ENCODE measurements at places on chromosomes 13 and 19. TPM values are rescaled to one million over a fixed set of nuclear protein-coding genes. Genes with fewer than 3 reads are reported as not detected.

DNA sequence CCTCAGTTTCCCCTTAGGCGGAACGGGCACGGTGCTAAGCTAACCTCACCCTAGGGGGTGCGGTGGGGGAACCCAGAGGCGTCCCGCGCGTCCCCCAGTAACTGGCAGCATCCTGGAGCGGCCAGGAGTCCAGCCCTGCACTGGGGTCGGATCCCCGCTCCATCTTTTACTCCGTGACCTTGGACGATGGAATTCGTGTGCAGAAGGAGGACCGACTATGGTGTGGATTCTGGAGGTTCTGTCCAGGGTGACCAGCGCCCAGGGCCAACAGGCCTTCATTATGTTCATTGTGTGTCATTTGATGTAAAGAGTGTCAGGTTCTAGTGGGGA is 630 bp downstream of the SPPL2B start:
- no peak for DNase-seq

IGFL1 gene
- total RNA-seq, result not detected

GRCh38 chr19:19276851-19277250 is 3.8 kb upstream of the TM6SF2 start:
- no peak for DNase-seq

ZNF229 gene
- 12.6 TPM for total RNA-seq

- no peak for DNase-seq
Observed at GRCh38 chr13:31377946-31378345, 178.2 kb downstream of the B3GLCT start.

- no peak for DNase-seq
Observed at GRCh38 chr13:98405107-98405571, 171.8 kb downstream of the STK24 start.

DNA sequence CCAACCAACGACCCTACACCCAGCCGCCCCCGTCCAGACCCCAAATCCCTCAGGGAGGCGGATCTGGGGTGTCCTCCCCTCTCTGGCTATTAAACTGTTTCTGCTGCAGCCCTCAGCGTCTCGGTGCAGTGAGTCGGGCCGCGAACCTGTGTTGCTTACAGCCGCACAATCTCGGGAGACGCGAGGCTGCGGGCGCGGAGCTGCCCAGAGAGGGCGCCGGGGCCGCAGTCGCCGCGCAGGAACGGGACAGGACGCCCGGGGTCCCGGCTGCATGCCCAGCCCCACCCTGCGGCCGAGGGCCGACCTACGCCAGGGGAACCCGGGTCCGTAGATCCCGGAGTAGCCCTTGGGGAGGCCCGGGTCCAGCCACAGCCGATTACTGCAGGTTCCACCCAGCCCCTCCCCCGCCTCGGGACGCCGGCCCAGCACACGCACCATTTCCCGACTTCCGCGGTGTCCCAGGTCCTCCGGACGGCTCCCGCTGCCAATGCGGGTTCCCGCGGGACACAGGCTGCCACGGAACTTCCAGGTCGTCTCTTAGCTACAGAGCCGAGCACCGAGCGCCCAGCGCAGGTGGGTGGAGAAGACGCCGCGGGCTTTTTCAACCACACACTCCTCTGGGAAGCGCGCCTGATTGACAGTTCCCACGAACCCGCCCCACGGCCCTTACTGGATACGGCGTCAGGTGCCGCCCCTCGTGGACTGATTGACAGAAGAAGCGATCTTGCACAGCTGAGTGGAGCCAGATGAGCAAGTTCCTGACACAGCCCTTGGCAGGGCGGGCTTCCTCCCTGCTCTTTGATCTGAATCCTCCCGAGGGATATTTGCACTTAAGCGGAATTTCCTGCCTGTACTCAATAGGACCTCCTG is at the start of gene ZNF799:
TSS of gene ZNF799 (minus strand) at position 639 of the 870 bp plus-strand sequence. CDS start at position 438, 201 bp downstream.
- DNase-seq, result peak; percentile 96

- no peak for DNase-seq
Observed at GRCh38 chr13:66958611-66959010, 271.5 kb downstream of the PCDH9 start.

GRCh38 chr13:90402613-90403012 is 944.9 kb upstream of the MIR17HG start:
- DNase-seq, result no peak

GRCh38 chr19:41426116-41426841 is 895 bp downstream of the B3GNT8 start:
- no peak for DNase-seq

DNA sequence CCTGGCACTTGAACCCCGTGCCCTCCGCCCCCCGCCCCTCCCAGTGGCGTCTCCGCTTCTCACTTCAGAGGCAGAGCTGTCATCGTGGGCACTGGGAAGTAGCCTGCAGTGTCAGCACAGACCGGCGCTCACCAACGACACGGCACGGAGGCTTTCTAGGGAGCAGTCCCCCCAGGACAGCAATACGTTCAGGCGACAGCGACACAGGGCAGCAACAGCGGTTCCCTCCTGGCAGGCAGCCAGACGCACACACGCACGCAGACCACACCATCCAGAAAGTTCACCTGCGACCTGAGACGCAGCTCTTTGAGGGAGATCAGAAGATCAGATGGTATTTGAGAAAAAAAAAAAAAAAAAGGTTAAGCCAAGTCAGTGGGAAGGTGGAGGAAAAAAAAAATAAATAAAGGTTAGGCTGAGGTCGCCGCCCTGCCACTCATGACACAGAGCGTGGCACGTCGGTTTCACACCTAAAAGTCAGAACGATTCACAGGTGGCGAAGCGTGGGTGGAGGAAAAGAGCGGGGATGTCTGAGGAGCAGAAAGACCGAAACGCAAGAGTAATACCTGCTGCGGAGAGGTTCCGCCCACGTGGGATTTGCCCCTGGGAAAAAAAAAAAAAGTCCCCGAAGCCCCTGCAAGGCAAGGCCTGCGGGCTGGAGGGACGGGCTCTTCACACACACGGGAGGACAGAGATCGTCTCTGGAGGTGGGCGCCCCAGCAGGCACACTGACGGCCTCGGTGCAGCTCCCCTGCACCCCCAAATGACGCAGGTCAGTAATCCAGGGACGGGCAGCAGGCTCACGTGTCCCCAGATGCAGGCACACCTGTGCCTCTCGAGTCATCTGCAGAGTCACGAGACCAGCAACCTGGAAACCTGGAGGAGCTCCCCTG is 94.5 kb downstream of the GNG7 start:
- no peak for DNase-seq

ZNF440 gene
- total RNA-seq, result 6.8 TPM

MYH14 gene
- total RNA-seq, result not detected

DNA sequence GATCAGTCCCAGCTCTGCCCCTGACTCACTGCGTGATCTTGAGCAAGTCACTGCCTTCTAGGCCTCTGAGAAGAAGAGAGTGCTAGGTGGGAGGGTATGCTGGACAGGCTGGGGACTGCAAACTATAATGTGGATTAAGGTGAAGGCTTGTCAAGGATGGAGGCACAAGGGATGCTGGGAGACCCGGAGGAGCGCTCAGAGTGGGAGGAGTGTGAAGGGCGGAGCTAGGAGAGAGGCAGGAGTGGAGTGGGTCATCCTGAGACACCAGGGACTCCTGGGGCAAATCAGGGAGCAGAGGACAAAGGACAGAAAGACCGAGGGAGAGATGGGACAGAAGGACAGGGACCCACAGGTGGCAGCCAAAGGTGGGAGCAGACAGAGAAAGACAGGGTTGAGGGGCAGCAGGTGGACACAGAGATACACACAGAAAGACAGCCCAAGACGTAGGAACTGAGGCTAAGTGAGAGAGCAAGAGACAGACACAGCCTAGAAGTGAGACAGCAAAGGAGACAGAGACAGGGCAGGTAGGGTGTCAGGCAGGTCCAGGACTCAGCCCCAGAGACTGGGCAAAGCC is 2.6 kb downstream of the GRIK5 start:
- DNase-seq, result no peak

DNA sequence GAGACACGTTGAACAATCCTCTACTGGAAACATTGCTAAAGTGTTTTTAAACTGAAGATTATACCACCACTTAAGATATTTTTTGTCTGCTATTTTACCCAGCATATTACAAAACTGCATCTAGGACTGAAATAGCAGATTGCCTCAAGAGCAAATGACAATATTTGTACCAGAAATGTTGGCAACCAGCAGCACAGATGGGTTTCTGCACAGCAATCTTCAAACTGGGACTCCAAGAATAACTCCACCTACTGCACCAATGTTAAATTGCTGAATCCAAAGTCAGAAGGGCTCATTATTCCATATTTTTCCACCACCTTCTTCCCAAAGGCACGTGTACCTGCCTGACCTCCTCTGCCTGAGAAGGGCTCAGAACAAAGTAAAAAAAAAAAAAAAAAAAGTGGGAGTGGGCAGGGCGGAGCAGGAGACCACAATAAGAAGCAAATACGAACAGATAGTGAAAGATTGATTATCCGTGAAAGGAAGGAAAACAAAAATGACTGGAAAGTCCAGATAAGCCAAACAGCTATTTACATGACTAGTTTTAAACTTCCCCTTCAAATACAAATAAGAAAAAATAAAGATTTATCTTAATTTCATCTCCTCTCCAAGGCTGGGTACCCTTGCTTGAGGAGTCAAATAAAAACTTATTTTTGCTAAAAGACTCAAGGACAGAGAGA is 79.4 kb downstream of the FOXO1 start:
- DNase-seq, result no peak

DNA sequence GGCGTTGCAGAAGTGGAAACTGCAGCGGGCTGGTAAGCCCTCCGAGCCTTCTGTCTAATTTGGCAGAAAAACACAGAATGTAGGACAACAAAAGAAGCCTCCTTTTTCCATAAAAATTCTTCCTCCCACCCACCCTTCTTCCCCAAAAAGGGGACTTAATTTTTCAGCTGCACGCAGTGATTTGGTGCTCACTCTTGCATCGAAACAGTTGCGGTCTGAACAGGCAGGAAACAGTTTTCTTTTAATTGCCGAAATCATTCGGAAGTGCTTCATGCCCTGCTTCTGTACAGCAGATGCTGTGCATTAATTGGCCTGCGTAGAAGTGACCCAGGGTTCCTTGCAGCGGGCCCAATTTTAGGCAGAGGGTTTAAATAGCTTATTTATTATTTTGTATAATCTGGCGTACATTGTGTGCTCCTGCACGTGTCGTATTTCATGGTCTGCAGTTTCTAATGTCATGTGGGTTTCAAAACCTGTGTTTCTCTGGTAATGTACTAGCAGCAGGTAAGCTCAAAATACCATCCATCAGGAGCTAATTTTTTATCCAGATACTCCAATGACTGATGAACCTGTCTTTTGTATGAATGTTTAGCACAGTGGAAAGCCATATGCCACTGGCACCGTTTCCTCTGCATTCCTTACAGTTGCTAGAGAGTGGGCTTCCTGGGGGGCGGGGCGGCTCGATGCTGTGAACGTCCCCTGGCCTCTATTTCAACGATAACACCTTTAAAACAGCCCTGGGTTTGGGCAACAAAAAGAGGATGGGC is 66.6 kb downstream of the GGACT start:
- DNase-seq, result no peak

SYCN gene
- total RNA-seq, result not detected

GRCh38 chr19:4500841-4501591 is 17.3 kb downstream of the PLIN4 start:
- no peak for DNase-seq

GRCh38 chr13:114058051-114058867 is 74.2 kb downstream of the RASA3 start:
- DNase-seq, result no peak

DNA sequence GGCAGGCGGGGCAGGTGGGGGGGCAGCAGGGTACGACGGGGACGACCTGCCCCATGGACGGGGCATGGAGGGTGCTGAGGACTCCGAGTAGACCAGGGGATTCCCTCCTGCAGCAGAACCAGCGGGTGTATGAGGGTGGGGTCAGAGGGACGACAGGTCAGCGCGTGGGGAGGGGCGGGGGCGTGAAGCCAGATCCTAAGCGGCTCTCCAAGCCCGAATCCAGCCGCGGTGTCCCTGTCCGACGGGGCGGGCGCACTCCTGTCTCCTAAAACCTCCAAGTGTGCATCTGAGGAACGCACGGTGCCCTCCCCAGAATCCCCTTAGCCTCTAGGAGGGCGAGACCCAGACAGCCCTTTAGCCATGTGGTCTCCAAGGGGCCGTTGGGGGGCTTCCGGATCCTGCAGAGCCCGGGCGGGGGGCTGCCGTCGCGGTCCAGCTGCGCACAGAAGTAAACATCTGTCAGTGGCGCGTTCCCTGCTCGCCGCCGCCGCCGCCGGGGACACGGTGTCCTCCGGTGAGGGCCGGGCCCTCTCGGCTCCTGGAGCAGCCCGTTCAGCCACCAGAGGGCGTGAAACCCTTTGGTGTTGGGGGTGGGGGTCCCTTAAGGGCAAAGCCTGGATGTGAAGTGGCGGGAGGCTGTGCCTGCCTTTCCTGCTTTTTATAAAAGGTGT is 730 bp downstream of the NRTN start:
- peak; percentile 56 for DNase-seq

ZNF418 gene
- total RNA-seq, result 5.2 TPM

DNA sequence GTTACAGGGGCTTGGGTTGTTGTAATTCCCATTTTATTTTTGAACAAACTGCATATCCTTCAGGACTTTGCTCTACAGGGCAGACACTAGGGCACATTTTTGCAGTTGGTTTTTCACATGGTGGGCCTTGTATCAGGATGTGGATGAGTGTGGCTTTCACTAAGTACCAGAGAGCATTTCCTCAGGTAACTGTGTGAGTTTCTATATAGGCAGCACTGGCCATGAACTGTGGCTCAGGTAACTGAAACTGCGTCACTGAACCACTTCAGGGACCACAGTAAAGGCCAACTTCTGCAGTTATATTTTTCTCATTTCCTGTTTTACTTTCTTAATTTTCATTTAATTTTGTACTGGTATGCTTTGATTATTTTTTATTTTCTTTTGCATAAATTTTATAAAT is 166.5 kb downstream of the ZNF486 start:
- DNase-seq, result no peak

VSTM2B gene
- total RNA-seq, result not detected

RDH8 gene
- not detected for total RNA-seq

Measured in fibroblast of villous mesenchyme (primary cell).